ENCODE measurements at places on chromosomes 6 and 20.

DNA sequence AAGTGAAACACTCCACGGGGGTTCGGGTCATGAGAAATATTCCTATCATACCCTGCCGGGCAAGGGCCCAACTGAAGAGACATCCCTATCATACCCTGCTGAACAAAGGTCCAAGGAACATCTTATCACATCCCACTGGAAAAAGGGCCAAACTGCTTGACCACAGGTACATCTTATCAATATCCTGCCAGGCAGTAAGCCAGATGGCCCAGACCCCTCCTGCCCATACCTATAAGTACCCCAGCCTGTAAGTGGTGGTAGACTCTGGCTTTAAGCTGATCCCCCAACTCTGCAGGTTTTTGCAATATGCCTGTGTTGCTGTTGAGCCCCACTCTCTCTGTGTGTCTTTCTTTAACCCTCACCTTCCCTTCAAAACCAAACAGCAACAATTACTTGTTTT lies 51.6 kb downstream of the ZNF334 start:
- no peak for DNase-seq

DNA sequence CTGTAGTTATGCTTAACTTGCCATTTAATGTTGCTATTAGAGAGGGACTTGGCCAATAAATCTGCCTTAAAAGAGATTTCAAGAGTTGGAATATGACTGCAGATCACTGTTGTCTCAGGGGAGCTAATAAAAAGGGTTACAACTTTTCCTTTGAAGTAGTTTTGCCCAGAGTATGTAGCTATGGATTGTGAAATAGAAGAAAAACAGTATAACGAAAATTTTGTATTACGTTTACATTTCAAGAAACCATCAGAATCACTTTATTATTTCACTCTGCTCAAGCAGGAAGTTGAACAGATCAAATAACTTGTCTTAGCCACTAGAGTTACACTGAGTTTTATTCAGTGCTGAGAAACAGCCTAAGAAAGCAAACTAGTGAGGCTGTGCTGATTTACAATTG lies 3.0 kb upstream of the ZSCAN26 start:
- DNase-seq = no peak

DNA sequence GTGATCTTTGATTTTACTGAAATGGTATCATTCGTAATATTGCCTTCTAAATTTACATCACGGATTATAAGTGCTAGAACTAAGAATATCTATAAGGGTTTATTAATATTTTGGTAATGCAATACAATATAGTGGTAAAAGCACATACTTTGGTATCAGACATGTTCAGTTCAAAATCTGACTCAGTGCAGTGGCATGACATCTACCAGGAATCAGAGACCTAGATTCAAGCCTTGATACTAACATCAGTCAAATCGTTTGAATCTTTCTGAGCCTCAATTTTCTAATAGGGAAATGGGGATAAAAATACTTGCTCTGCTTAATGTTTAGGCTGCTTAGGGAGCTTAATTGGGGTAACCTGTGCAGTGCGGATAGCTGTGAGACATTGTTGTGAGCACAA lies 488.0 kb downstream of the BCKDHB start:
- DNase-seq = no peak

DNA sequence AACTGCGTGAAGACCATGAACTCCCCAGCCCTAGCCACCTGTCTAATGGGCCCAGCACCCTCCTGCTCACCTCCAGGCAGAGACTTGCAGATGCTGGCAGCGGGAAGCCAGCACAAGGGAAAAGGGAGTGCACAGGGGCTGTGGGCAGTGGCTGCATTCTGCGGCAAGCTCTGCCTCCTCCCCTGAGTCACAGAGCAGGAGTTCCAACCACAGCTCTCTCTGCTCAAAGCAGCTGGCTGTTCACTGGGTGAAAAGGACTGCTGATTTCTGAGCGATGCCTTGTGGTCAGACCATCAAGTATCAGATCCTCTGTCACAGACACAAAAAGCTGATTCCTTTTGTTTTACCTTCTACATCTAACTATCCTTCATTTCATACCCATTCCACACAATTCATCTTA lies 10.5 kb downstream of the NKX2-2 start:
- DNase-seq = no peak

GRCh38 chr6:45487645-45488044 lies 109.9 kb upstream of the SUPT3H start:
- DNase-seq = no peak

DNA sequence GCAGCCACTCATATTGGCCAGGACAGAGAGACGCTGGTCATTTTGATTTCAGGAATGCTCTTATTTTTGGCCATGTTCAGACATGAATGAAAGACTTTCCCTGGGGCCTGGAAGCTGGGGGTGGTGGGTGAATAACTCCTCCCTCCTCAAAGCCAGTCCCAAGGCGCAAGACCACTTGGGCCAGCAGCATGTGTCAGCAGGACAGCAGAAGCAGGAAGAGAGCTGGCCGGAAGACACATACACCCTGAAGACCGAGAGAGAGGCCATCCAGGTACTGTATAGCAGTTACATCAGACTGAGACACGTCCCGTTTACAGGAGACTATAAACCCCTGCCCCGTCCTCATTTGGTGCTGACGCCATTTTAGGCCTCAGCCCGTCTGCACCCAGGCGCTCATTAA lies 29.2 kb upstream of the ULBP3 start:
- DNase-seq = no peak

- DNase-seq = no peak
Observed at GRCh38 chr6:37182736-37183590, 13.0 kb downstream of the PIM1 start.

DNA sequence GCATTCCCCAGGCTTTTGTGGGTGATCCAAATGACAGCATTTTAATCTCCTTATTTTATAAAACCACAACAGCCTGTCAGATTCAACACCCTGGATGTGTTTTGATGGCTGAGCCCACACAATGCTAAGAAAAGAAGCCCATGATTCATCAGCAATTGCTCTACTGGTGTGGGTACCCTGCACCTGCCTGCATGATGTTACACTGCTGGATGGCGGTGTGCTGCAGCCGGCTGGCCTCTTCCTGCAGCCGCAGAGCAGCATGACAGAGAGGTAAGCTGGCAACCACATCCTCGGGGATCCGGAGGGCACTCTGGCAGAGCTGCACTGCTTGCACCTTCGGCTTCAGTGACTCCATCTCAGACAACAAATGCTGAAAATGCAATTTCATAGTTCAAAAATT lies 327.5 kb downstream of the SYNE1 start:
- no peak for DNase-seq

- DNase-seq = no peak
Observed at GRCh38 chr6:128870746-128871145, 12.2 kb upstream of the LAMA2 start.

DNA sequence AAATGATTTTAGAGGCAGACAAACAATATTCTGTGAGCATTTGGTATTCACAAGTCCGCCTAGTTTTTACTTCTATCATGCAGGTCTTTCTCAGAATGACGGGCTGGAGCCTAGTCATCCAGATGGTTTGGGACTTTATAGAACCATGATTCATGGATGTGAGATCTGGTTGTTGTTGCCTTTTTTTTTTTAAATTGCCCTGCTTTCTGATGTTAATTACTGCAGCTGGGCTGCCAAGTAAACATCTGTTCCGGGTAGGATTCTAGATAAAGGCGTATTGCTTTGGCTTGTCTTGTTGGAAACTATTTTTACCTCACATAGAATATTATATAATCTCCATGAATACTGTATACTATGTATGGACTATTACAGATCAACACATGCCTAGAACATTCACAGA lies 58.1 kb downstream of the RNF217 start:
- no peak for DNase-seq

DNA sequence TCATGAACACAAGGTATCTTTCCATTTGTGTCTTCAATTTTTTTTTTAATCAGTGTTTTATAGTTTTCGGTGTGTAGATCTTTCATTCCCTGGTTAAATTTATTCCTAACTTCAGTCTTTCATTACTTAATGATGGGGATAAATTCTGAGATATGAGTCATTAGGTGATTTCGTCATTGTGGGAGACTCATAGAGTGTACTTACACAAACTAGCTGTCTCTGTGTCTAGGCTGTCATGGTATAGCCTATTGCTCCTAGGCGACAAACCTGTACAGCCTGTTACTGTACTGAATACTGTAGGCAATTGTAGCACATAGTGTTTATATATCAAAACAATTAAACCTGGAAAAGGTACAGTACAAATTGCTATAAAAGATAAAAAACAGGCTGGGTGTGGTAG lies 42.1 kb downstream of the SMAP1 start:
- DNase-seq = no peak

GRCh38 chr20:61800359-61801064 lies 265.2 kb downstream of the TAF4 start:
- no peak for DNase-seq

GRCh38 chr6:18978337-18979128 lies 591.4 kb downstream of the RNF144B start:
- DNase-seq = no peak

DNA sequence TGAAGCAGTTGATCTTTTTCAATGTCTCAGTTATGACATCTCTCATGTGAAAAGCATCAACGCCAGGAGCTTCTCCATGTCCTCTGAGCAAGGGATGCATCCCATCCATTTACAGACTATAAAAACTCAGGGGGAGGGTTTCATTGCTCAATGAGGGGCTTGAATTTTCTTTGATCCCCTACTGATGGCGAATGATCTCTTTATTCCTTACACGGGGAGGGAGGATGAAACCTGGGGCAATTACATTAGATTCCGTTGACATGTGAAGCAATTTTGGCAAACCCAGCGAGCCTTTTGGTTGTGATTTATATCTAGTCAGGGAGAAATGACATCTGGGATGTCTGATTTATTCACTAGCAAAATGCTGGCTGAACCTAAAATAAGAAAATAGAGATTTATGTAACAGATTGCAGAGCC lies 268.9 kb downstream of the HIVEP2 start:
- no peak for DNase-seq

GRCh38 chr20:4781211-4781610 lies 59.5 kb downstream of the PRND start:
- no peak for DNase-seq

DNA sequence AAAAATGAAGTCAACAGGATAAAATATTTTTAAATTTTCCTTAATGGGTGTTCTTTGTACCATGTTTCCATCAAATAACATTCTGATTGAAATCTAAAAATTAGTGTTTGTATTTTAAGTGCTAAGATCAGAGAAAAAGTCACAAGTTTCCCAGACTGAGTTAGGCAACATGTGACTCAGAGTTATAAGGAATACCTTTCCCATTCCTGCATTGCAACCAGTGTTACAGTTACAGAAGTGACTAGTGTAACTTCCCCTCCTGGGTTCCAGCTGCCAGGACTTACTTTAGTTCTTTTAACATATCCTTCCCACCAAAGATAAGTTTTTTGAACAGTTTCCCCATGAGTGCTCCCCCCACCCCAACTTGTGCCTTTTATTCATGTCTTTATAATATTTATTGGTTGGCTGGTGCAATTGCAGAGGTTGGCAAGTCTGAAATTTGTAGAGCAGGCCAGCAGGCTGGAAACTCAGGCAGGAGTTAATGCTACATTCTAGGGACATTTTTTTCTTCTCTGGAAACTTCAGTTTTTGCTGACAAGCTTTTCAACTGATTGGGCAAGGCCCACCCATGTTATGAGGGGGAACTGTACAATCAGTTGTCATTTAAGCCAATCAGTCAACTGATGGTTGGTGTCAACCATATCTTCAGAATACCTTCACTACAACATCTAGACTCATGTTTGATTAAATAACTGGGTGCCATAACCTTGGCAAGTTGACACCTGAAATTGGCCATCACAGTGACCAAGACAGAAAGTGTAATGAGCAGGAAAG lies 22.9 kb upstream of the ESR1 start:
- DNase-seq = no peak

- no peak for DNase-seq
Observed at GRCh38 chr6:147793871-147794643, 285.6 kb downstream of the SAMD5 start.

- DNase-seq = no peak
Observed at GRCh38 chr20:4797275-4797674, 75.6 kb downstream of the PRND start.

DNA sequence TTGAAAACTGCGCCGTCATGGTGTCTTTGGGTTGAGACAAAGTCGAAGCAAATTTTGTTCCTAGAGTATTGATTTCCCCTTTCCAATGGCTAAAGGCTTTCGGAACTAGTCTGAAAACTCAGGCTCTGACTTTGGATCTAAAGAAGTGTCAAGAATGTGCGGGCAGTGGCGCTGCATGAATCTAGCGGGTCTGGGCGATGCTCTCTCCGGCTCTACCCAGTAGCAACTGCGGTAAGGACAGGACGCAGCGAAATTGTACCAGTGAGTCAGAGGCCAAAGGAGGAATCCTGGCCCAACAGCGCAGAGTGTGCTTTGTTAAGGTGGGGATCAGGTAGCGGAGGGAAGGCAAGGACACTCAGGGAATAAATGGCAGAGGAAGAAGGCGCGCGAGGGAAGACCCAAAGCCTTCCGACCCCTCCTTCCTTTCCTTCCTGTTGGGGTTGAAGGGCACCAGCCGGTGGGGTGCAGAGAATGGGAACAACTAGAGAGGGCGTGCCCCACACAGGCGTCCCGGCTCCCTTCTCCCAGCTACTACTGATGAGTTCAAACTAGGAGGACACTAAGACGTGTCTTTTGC lies 32.1 kb downstream of the HLA-F start:
- no peak for DNase-seq

- no peak for DNase-seq
Observed at GRCh38 chr6:38982470-38982869, 66.1 kb upstream of the GLP1R start.

DNA sequence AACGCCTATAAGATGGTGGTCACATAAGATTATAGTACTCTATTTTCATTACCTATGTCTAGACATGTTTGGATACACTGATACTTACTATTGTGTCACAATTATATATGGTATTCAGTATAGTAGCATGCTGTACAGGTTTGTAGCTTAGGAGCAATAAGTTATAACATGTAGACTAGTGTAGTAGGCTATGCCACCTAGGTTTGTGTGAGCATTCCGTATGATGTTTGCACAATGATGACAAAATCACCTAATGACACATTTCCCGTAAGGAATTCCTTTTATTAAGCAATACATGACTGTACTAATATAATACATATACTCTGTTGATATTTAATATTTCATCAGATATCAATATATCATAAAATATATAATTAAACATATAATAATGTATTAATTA lies 540.7 kb downstream of the BMP2 start:
- no peak for DNase-seq

DNA sequence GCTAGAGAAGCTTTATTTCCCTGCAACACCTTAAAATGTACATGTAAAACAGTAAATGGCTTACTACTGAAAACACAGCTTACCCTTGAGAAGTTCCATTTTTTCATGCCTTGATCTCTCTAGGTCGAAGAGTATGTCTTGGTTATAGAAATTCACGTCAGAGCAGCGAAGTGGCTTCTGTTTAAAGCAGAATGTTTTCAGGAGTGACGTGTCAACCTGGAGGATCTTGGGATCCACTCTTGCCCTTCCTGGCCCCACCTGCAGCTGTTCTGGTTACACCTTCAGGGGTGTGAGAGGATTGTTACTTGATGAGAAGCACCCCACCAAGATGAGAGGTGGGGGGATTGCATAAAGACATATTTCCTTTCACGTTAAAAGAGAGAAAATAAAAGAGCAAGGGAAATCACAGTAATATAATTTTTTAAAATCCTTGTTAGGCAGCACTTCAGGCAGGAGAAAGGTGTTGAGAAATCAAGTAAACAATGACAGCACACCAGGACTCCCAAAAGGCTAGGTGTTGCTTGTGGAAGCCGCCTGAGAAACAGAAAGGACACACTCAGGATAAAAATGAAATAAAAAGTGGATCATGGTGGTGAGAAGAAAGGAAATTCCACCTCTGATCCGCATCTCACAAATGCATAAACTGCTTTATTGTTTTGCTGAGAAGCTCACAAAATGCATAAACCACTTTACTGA lies 149.7 kb downstream of the UNC5CL start:
- DNase-seq = no peak

All from smooth muscle cell of the brain vasculature (primary cell).